Endothelial cell of umbilical vein (primary cell): ENCODE measurements at places on chromosomes 3 and 15. TPM values are rescaled to one million over a fixed set of nuclear protein-coding genes. Genes with fewer than 3 reads are reported as not detected.

The CNTN3 gene
- total RNA-seq = not detected in 2 replicates

- DNase-seq = no peak
Measured at GRCh38 chr3:42377681-42378080, 32.7 kb downstream of the LYZL4 start.

The LXN gene
- total RNA-seq = 118 and 119 TPM in 2 replicates

The SKOR1 gene
- 0.09 and 0.15 TPM in 2 replicates for total RNA-seq

GRCh38 chr3:187516446-187517185, 148.4 kb downstream of the RTP4 start:
- no peak for DNase-seq

- no peak for DNase-seq
Measured at GRCh38 chr3:181461381-181461780, 250.3 kb upstream of the SOX2 start.

DNA sequence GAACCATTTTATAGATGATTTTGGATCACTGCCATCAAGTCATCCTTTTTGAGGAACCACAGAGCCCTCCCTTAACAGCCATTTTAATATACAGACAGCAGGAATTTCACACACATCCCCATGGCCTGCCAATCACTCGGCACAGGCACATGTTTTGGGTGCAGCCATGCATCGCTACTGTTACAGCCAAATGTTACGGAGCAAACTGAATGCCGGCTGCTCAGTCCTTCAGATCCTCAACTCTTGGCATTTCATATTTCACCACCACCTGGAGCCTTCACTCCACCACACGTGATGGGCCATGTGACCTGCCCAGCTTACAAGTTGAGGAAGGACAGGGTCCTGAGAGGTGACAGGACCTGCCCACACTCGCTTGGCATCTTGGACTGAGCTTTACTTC, 90.8 kb downstream of the OXNAD1 start:
- DNase-seq = no peak

The TPRA1 gene
- total RNA-seq = 34.3 and 34.6 TPM in 2 replicates

DNA sequence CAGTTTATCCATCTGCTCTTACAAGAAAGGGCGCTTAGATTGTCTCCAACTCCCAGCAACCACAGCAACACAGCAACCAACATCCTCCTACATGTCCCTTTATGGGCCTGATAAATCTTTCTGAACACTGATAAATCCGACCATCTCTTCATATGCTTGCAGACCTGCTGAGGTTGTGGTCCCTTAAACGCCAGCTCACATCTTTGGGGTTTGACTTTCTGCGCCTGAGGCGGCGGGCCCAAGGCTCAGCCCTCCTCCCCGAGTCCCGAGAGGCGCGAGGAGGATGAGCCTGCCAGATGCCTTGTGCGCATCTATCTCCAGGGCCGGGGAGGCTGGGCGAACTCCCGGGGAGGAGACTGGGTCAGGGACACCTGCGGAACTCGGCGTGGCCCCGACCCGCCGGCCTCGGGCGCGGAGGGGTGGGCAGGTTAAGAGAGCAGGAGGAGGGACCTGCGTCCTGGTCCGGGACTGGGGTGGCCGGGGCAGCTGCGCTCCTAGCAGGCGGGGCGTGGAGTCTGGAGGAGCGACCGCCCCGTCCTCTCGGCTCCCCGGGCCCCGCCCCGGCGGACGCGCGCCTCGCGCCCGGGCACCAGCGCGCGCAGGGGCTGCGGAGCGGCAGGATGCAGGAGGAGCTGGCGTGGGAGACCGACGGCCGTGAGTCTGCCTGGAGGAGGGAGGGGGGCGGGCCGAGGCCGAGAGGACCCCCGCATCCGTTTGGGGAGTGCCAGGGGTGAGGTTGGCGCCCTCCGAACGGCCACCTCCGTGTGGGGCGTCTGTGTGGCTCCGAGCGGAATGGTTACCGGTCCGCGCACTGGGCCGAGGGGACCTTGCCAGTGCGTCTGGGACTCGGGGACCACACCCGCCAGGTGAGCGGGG, at the start of gene ANKDD1A:
Gene ANKDD1A, plus strand, starts transcription at position 592 of the 876 bp plus-strand sequence. Its CDS starts 29 bp downstream, at position 621.
- DNase-seq = peak; percentile 56
